GM18507 (cell line): ENCODE measurements at places on chromosomes 13 and 19.

GRCh38 chr19:44767295-44768180, 10.2 kb upstream of the CBLC start:
- DNase-seq, result no peak

GRCh38 chr13:112943309-112944125, 25.5 kb upstream of the MCF2L start:
- DNase-seq, result no peak

DNA sequence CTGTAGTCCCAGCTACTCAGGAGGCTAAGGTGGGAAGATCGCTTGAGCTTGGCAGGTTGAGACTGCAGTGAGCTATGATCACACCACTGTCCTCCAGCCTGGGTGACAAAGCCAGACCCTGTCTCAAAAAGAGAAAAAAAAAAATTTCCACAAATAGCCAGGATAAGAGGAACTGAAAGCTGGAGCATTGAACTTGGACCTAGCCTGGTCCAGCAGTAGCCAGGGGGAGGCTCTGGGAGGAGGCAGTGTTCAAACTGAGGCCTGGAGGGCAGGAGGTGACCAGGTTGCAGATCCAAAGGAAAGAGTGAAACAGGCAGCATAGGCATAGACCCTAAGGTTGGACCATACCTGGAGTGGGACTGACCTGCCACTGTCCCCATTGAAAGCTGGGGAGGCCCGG, 26.9 kb upstream of the PIK3R2 start:
- no peak for DNase-seq

GRCh38 chr19:7292950-7293761, 1.1 kb downstream of the INSR start:
- no peak for DNase-seq

DNA sequence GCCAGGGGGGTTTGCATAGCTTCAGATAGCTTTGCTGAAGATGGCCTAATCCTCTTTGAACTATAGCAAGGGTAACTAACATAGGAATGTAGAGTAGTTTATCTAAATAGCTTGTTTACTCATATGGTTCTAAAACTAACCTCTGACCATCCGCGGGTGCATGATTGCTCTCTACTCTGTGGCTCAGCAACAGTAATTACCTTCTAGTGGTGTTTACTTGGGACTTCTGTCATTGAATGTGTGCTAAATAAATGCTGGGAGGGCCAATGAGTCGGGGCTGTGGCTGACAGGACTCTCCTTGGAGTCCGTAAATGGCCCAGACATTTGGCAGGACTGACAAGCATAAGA, 1461.9 kb downstream of the UQCRFS1 start:
- DNase-seq, result no peak

GRCh38 chr13:47858042-47859025, 142.7 kb downstream of the SUCLA2 start:
- DNase-seq, result no peak

DNA sequence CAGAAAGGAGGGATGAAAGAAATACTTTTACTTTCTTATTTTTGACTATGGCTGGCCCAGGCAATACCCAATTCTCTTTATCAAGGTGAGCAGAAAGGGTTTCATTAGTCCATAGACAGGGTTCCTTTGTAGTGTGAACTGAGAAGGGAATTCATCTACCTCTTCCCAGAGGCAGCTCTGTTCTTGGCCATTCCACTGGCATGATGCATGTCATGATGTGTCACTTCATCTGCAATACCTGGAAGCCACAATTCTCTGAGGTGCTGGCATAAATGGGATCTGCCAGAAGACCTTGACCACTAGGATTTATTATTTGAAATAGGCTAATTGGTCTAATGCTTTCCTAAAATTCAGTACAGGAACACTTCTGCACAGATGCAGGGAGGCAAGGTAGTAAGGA, 542.8 kb downstream of the RFC3 start:
- no peak for DNase-seq
